Right ventricle myocardium superior (tissue), 1 donor: ENCODE measurements at places on chromosomes 11 and 22.

DNA sequence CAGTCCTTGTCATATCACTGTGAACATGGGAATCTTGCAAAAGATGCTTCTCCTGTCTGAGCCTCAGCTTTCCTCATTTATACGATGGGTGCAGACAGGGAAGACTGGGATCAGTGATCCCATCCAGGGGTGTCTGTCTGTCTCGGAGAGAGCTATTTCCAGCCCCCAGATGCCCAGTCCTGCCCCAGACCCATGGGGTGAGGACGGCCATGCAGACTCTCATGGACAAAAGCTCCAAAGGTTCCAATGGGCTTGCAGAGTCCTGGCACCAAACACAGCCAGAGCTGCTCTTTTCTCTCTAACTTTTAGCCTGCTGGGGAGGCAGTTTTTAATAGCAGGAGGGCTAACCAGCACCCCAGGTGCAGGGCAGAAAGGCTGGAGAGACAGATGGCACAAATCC, 5.2 kb downstream of the SCUBE1 start:
- DNase-seq, result no peak

GRCh38 chr11:13876423-13876822, 86.1 kb upstream of the SPON1 start:
- DNase-seq, result no peak

- no peak for DNase-seq
These were observed 1184.7 kb upstream of the TENM4 start for GRCh38 chr11:80625563-80625962.

- peak; percentile 84 for DNase-seq
These were observed 28.6 kb upstream of the RASL10A start for GRCh38 chr22:29344137-29344536.

DNA sequence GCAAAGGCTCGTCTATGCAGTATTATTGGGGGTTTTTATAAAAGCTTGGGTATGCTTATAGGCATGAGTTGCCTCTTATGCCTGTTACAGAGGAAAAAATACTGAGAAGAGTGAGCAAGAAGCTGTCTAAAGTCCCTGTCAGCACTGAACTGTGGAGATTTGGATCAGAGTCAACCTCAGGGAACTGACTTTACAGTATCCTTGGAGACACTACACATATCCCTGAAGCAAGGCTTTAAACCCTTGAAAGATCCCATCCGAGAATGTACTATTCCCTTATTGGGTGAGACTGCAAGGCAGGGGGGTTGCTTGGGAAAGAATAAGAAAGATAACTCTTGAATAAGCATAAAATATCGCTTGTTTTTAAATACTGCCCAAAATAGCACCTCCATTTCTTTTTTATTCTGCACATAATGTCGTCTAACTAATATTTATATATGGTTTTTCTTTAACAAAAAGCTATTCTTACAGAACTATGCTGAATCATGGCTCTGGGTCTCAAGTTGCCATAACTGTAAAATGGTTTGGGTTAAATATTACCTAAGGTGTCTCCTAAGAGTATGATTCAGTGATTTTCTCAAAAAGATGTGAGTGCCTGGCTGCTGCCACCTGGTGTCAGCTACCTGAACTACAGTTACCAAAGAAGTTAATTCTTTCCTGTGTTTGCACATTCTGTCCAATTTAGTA, 1062.8 kb downstream of the DLG2 start:
- no peak for DNase-seq

- no peak for DNase-seq
These were observed 30.4 kb downstream of the RTN4R start for GRCh38 chr22:20237480-20238440.

GRCh38 chr22:37416827-37417226, 10.5 kb downstream of the ELFN2 start:
- DNase-seq, result no peak
